Activated CD4-positive, alpha-beta T cell treated with anti-CD3 and anti-CD28 coated beads, Interleukin-2, Interleukin-6, amounts not matched to agents 100 ng/mL and 50 ng/mL, durations not matched to agents 16 hours and 8 hours (primary cell): ENCODE measurements at places on chromosomes 3 and 15.

- no peak for DNase-seq
These were observed 10.1 kb downstream of the CIDEC start for GRCh38 chr3:9869955-9870354.

GRCh38 chr3:169286214-169286613 is 377.3 kb downstream of the MECOM start:
- DNase-seq: no peak

DNA sequence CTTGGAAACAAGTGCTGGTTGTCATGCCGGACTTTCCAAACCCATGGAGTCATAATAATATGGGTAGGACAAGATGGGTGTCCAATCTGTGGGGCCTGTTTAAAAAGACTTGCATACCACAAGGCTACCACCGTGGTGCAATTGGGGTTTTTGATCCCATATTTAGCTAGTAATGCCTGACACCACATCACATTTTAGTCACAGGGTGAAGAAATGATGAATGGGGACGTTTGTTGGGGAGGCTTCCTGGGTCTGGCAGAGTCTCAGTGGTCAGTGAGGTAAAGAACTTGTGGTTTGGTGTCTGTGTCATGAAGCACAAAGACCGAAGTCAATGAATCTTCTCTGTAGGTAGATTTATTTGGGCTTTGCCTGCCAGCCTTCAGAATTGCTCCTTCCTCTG is 31.0 kb downstream of the P3H2 start:
- peak; percentile 7 for DNase-seq

DNA sequence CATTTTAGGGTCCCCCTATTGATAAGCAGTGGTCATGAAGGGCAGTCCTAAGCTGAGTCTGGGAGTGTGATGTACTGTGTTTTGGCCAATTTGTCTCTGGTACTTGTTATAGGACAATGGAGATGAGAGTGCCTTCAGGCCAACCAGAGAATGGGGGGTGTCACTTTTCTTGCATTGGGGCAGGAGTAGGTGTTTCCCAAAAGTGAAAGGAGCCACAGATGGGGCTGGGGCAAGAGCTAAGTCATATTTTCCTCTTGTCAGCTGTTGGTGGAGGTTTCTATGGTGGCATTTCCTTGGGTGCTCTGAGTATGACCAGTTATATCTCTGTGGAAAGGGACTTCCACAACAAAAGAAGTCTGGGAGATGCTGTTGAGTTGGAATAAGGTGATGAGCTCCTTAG is 24.7 kb upstream of the BSN start:
- peak; percentile 32 for DNase-seq

- DNase-seq: peak; percentile 86
These were observed at the start of gene ATP11B for GRCh38 chr3:182792901-182793662. Gene ATP11B, plus strand, starts transcription at chr3:182793504. Its CDS starts 256 bp downstream, at chr3:182793760.
